Smooth muscle cell of the coronary artery (primary cell): ENCODE measurements at places on chromosomes 3 and 15. TPM values are rescaled to one million over a fixed set of nuclear protein-coding genes. Genes with fewer than 3 reads are reported as not detected.

The STRIT1 gene
- not detected in 2 replicates for total RNA-seq

The ASB14 gene
- total RNA-seq: 0.12 TPM in 1 of 2 replicates, not detected in the other

The ADCY5 gene
- 0.08 and 0.23 TPM in 2 replicates for total RNA-seq

The CTSH gene
- total RNA-seq: 3.1 and 11.1 TPM in 2 replicates

The ELL3 gene
- total RNA-seq: 3.5 and 13.6 TPM in 2 replicates

The C3orf62 gene
- 0.59 and 0.90 TPM in 2 replicates for total RNA-seq

The NCEH1 gene
- 2.0 and 14.0 TPM in 2 replicates for total RNA-seq

The ZPLD1 gene
- 0.38 TPM in 1 of 2 replicates, not detected in the other for total RNA-seq

The CLDN18 gene
- not detected in 2 replicates for total RNA-seq

The ABHD17C gene
- total RNA-seq: 7.7 and 10.3 TPM in 2 replicates

The GP5 gene
- 0.83 TPM in 1 of 2 replicates, not detected in the other for total RNA-seq

The ATP10A gene
- total RNA-seq: 4.4 and 5.5 TPM in 2 replicates

The MESP1 gene
- 0.15 TPM in 1 of 2 replicates, not detected in the other for total RNA-seq

The CLRN1 gene
- total RNA-seq: not detected in 2 replicates

The HYAL1 gene
- total RNA-seq: 0.60 and 0.94 TPM in 2 replicates

The LRRC57 gene
- total RNA-seq: 5.0 and 10.2 TPM in 2 replicates

The GXYLT2 gene
- total RNA-seq: 24.9 and 49.7 TPM in 2 replicates

The ADAMTS7 gene
- total RNA-seq: 2.9 and 8.9 TPM in 2 replicates

The NEK11 gene
- 4.1 and 5.4 TPM in 2 replicates for total RNA-seq

The AADAC gene
- total RNA-seq: 0.68 and 1.8 TPM in 2 replicates

The SSUH2 gene
- 0.12 TPM in 1 of 2 replicates, not detected in the other for total RNA-seq

The PGBD4 gene
- total RNA-seq: 1.5 and 1.6 TPM in 2 replicates

The GMNC gene
- not detected in 2 replicates for total RNA-seq

The MNS1 gene
- 0.47 and 0.98 TPM in 2 replicates for total RNA-seq

The PRR20G gene
- not detected in 2 replicates for total RNA-seq

The SLC33A1 gene
- total RNA-seq: 24.9 and 25.3 TPM in 2 replicates

The POLR2H gene
- 75.2 and 83.0 TPM in 2 replicates for total RNA-seq

The DNAH1 gene
- 1.7 and 8.3 TPM in 2 replicates for total RNA-seq

The POMGNT2 gene
- total RNA-seq: 2.9 and 17.7 TPM in 2 replicates

The SLC2A2 gene
- total RNA-seq: not detected in 2 replicates

The IFT57 gene
- 49.8 and 77.8 TPM in 2 replicates for total RNA-seq

The GOLGA6D gene
- not detected in 2 replicates for total RNA-seq

The IL17RE gene
- 0.23 and 0.98 TPM in 2 replicates for total RNA-seq

The GRAMD1C gene
- total RNA-seq: 1.6 and 13.1 TPM in 2 replicates

The TLR9 gene
- under 0.01 TPM in 1 of 2 replicates, not detected in the other for total RNA-seq

The CELSR3 gene
- total RNA-seq: 0.35 and 0.45 TPM in 2 replicates

The RETNLB gene
- not detected in 2 replicates for total RNA-seq

The EPHA3 gene
- under 0.01 and 2.2 TPM in 2 replicates for total RNA-seq

The CHL1 gene
- not detected in 2 replicates for total RNA-seq

The GOLGA8B gene
- 11.7 and 17.1 TPM in 2 replicates for total RNA-seq

The RLBP1 gene
- not detected in 2 replicates for total RNA-seq

The SPRED1 gene
- 38.9 and 105 TPM in 2 replicates for total RNA-seq

The TF gene
- total RNA-seq: under 0.01 and 0.30 TPM in 2 replicates

The CPA3 gene
- total RNA-seq: not detected in 2 replicates
